ENCODE measurements at places on chromosomes 11 and 22.
A peak's percentile ranks its signal among the peaks of the same experiment; 100 is the strongest.

GRCh38 chr11:121965330-121965729, 150.7 kb downstream of the BLID start:
- DNase-seq, result no peak

DNA sequence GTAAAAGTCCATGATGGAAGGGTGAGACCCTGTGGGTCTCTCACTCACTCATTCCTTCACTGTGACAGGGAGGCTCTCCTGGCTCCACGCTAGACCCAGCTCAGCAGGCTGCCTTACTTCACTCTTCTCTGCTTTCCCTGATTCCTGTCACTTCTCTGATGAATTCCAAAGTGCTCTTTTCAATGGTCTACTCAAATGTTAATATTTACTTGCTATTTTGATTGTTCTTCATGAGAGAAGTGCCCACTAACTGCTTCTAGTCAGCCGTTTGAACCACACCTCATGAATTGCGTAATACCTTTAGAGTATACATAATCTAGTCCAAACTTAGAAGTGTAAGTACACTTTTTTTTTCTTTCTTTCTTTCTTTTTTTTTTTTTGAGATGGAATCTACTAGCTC, 1350.2 kb upstream of the RAG2 start:
- DNase-seq, result no peak

GRCh38 chr11:65355013-65355775, 643 bp downstream of the TIGD3 start:
- DNase-seq, result peak; percentile 66

DNA sequence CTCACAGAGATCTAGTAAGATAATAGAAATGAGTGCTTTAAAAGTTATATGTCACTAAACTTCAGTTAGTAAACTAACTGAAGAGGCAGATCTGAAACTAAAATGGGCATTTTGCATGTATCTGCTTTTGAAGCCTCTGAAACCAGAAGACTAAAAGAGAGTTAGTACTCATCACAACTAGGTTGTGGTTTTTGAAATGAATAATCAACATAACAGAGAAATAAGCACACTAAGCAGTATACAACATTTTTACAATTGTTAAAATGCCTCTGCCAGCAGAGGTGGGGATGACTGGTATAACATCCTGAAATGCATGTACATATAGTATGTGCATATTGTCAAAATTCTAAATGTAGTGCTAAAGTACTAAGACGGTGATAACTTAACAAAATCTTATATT, 564.5 kb downstream of the DLG2 start:
- no peak for DNase-seq

GRCh38 chr22:39545386-39546365, 13.1 kb upstream of the RPS19BP1 start:
- DNase-seq, result no peak

DNA sequence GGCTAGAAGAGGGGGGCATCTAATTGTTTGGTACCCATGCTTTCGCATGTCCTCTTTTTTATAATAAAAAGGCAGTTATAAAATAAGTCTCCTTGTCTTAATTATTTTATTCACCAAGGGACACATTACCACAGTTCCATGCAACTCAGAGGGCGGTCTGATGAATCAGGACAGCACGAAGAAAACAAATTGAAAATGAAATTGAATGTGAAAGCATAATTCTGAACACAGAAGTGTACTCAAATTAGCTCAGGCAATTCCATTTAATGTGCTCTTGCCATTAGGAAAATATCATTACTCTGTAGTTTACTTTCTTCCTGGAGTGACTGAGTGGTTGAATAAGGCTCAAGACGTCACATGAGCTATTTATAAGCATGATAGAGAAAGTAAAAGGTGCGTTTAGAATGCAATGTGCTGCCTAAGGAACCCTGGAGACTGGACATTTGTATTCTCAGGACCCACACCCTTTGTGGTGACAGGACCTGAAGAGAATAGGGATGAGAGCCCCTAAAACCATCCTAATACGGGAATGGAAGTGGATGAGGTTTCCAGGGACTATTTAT, 59.6 kb downstream of the MTNR1B start:
- DNase-seq, result no peak

GRCh38 chr11:35077709-35078469, 61.1 kb upstream of the CD44 start:
- no peak for DNase-seq

- peak; percentile 61 for DNase-seq
Observed at GRCh38 chr11:61281581-61282250, 13.4 kb downstream of the VWCE start.

DNA sequence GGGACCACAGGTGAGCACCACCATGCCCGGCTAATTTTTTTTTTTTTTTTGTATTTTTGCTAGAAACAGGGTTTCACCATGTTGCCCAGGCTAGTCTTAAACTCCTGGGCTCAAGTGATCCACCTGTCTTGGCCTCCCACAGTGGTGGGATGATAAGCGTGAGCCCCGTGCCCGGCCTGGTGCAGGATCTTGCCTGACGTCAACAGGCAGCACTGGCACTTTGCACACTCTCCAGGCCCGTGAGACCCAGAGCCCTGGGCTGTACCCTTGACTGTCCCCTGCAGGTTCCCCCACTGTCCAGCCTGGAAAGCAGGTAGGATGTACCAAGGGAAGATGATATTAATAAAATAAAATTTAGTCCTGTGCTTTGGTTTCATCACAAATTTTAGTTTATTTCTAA, 29.1 kb upstream of the PANX2 start:
- DNase-seq, result no peak

- DNase-seq, result no peak
Observed at GRCh38 chr11:95245038-95245437, 14.0 kb upstream of the SESN3 start.

GRCh38 chr22:48494256-48494967, 1333.3 kb downstream of the BRD1 start:
- no peak for DNase-seq

DNA sequence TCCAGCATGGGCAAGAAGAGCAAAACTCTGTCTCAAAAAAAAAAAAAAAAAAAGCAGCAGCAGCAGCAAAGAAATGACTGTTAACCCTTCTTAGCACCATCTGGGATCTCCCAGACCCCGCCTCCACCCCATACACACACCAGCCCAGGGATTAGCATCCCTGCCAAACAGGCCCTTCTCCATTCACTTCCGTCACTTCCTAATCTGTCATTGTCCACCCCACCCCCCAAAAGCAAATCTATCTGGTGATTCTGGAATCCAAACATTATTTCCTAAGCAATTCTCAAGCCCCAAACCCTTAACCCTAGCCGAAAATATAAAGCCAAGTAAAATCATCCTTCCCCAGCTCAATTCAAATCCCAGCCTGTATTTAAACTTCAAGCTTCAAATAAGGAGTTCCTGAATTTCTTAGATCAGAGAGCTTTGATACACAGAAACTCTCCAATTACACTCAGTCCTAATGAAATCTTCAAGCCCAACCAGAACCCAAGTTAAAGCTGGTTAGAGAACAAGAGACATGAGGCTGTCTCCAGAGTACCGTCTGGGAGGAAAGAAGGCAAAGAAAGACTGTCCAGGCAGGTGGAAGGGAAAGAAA, 6.0 kb upstream of the AHNAK start:
- DNase-seq, result peak; percentile 81

DNA sequence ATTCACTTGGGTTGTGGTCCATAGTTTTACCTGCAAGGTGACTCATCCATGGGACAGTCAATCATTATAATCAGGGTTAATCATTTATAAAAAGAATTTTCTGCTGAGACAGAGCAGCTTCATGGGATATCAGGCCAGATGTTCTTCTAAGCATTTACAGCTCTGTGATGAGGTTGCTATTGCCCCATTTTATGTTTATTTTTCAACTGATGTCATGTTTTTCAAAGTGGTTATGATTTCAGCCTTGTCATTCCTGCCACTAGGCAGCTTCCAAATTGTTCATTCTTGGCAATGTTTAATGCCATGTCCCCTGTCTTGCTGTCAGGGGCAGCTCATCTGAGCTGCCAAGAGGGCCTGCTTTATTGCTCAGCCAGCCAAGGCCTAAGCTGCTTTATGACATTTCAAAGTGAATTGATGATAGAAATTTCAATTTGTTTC, 35.9 kb upstream of the ZBED5 start:
- DNase-seq, result no peak

Measured in D341Med (cell line).